ENCODE measurements at places on chromosomes 5 and 9. TPM values are rescaled to one million over a fixed set of nuclear protein-coding genes. Genes with fewer than 3 reads are reported as not detected.

- H3K4me3 ChIP-seq, result no peak overlapping the region
- H3K27me3 ChIP-seq, result no peaks in the 10 kb centered on the region
- 0 out of 2 replicates have a peak, but pooled peaks cover 2% of the 10 kb centered on the region for H3K36me3 ChIP-seq
- no peak for DNase-seq
Observed at GRCh38 chr9:120438111-120438510, 141.9 kb downstream of the CDK5RAP2 start.

DNA sequence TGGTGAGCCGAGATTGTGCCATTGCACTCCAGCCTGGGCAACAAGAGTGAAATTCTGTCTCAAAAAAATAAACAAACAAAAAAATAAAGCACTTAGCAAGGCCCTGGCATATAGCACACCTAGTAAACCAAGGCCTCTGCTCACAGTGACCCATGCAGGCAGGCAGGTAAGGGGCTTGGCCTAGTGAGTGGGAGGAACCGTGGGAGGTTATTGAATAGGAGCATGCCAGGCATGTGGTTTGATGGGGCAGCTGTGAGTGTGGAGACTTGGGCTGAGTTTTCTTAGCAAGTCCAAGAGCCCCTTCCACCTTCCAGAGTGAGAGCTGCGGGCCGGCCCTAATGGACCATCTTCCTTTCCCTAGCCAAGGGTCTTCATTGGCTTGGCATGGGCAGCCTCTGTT is 4.5 kb upstream of the NDST1 start:
- H3K27ac ChIP-seq, result no peak overlapping the region
- no peak for DNase-seq
- H3K27me3 ChIP-seq, result no peaks in the 10 kb centered on the region
- peaks cover 4% of the 10 kb centered on the region for H3K36me3 ChIP-seq
- peaks cover 45% of the 10 kb centered on the region for H3K4me1 ChIP-seq

DNA sequence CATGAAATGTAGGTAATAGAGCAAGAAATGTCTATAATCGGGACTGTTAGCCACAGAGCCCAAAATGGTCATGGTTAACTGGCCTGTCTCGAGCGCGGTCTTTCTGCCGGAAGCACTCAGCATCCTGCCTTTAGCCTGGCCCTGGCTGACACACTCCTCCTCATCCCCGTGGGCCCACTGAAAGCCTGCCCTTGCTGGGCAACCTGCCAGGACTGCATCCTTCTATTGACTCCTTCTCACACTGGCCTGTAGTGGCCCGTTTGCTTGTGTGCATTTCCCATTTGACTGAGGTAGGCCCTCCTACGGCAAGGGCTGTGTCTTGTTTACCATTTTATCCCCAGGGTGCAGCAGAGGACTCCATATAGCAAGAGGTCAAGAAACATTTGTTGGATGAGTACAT is 215.7 kb downstream of the ATPSCKMT start:
- no peaks in the 10 kb centered on the region for H3K36me3 ChIP-seq
- DNase-seq, result no peak
- no peaks in the 10 kb centered on the region for H3K4me1 ChIP-seq
- no peak overlapping the region for H3K27ac ChIP-seq

- peak; percentile 68 for DNase-seq
- no peaks in the 10 kb centered on the region for H3K27me3 ChIP-seq
Observed at GRCh38 chr9:18442629-18443491, 31.1 kb upstream of the ADAMTSL1 start.

- no peaks in the 10 kb centered on the region for H3K36me3 ChIP-seq
- H3K4me3 ChIP-seq, result no peak overlapping the region
- peaks cover 27% of the 10 kb centered on the region for H3K4me1 ChIP-seq
- no peak for DNase-seq
Observed at GRCh38 chr5:128826275-128826674, 139.0 kb upstream of the SLC27A6 start.

DNA sequence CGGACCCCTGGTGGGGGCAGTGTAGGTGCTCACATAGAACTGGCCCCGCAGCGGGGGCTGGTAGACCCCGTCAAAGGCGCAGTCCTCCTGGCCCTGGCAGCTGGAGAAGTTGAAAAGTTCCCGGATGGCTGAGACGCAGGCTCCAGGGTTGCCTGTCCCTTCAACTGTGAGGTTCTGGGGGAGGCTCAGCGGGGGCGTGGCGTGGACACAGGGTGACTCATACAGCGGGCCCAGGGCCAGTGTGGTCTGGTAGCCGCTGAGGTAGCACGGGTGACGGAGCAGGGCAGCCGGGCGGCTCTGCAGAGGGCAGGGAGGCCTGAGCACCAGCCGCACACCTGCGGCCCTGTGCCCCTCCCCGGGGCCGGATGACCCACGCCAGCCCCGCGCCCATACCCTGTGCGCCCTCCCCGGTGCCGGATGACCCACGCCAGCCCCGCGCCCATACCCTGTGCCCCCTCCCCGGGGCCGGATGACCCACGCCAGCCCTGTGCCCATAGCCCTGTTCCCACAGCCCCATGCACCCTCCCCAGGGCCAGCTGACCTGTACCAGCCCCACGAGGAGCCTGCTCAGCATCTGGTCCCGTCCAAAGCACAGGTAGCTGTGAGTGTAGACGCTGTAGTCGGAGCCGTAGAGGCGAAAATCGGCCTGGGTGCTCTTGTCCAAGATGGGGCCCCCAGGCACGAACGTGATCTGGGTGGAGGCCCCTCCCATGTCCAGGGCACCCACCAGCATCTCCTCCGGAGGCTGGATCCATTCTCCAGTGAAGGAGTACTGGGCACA is 5.0 kb downstream of the ENTPD8 start:
- no peaks in the 10 kb centered on the region for H3K27me3 ChIP-seq
- DNase-seq, result no peak
- H3K4me3 ChIP-seq, result no peak overlapping the region
- H3K27ac ChIP-seq, result no peak overlapping the region
- H3K36me3 ChIP-seq, result no peaks in the 10 kb centered on the region

GRCh38 chr9:108882052-108882888 is 20.2 kb downstream of the ACTL7A start:
- DNase-seq, result no peak
- H3K27me3 ChIP-seq, result no peaks in the 10 kb centered on the region
- H3K4me1 ChIP-seq, result no peaks in the 10 kb centered on the region
- no peak overlapping the region for H3K4me3 ChIP-seq
- H3K27ac ChIP-seq, result no peak overlapping the region
- no peaks in the 10 kb centered on the region for H3K36me3 ChIP-seq

DNA sequence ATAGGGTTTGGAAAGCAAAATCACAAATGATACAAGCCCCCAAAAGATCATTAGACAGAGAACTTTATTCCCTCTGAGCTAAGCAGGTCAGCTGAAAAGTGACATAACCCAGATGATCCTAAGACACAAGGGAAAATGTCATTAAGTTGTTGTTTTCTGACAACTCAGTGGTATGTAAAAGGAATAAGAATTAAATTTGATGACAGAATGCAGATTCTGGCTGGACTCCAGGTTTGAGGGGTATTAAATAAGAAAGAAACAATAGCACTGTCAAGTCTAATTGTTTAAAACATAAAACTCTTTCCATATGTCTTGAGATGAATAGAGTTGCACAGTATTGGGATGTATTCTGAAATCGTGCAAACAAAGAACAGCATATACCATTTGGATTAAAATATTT is 429.9 kb downstream of the CAAP1 start:
- DNase-seq, result no peak
- H3K27ac ChIP-seq, result no peak overlapping the region
- H3K4me3 ChIP-seq, result no peak overlapping the region

DNA sequence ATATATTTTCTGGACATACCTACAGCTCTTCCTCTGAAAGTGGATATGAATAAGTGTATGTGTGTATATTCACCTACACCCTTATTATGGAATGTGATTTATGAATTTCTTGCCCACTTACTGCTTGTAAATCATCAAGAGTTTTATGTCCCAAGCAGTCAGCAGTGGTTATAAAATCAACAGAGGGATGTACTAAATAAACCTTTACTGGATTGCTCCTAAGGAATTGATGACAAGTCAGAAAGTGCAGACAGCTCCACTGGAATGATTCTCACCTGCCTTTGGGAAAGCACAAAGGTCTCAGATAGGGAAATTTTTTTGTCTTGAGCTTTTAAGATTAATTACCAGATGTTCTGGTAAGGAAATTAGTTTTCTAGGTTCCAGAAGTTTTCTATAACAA is 9.3 kb downstream of the TMEM174 start:
- no peaks in the 10 kb centered on the region for H3K36me3 ChIP-seq
- no peaks in the 10 kb centered on the region for H3K27me3 ChIP-seq
- H3K27ac ChIP-seq, result no peak overlapping the region
- DNase-seq, result no peak
- no peak overlapping the region for H3K4me3 ChIP-seq

GRCh38 chr9:110110154-110110553 is 97.8 kb downstream of the C9orf152 start:
- H3K27me3 ChIP-seq, result no peaks in the 10 kb centered on the region
- H3K27ac ChIP-seq, result peak overlapping the region; percentile 85
- H3K4me3 ChIP-seq, result no peak overlapping the region
- DNase-seq, result no peak

GRCh38 chr5:7894439-7894838 is 25.5 kb downstream of the MTRR start:
- peaks cover 8% of the 10 kb centered on the region for H3K36me3 ChIP-seq
- DNase-seq, result no peak
- no peaks in the 10 kb centered on the region for H3K27me3 ChIP-seq
- no peaks in the 10 kb centered on the region for H3K4me1 ChIP-seq
- no peak overlapping the region for H3K27ac ChIP-seq

DNA sequence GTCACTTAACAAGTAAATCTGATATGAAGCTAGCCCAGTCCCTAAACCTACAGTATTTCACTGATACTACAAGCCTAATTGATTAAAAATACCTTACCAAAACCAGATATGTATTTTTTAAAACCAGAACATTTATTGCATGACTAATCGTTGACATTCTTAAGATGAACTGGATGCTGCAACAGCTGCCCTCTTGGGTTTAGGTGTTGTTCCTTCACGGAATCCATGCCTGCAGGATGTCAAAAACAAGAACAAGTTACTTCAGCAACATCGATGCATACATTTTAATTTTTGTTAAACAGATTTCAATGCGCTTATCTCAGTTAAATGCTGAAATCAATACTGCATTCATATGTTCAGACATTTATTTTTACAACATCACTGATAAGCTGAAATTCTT is 2.7 kb downstream of the RPL37 start:
- H3K4me1 ChIP-seq, result peaks cover 18% of the 10 kb centered on the region
- no peak overlapping the region for H3K27ac ChIP-seq
- no peak overlapping the region for H3K4me3 ChIP-seq

DNA sequence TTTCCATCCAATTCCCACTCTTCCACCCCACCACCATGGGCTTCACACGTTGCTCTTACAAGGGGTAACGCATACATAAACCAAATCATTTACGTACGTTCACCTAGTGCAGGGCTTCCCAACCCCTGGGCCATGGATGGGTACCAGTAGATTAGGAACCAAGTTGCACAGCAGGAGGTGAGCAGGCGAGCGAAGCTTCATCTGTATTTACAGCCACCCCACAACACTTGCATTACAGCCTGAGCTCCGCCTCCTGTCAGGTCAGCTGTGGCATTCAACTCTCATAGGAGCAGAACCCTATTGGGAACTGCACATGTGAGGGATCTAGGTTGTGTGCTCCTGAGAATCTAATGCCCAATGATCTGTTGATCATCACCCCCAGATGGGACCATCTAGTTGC is 82.3 kb downstream of the CEMIP2 start:
- peaks cover 13% of the 10 kb centered on the region for H3K4me1 ChIP-seq
- H3K27me3 ChIP-seq, result no peaks in the 10 kb centered on the region
- no peak overlapping the region for H3K4me3 ChIP-seq
- DNase-seq, result no peak

DNA sequence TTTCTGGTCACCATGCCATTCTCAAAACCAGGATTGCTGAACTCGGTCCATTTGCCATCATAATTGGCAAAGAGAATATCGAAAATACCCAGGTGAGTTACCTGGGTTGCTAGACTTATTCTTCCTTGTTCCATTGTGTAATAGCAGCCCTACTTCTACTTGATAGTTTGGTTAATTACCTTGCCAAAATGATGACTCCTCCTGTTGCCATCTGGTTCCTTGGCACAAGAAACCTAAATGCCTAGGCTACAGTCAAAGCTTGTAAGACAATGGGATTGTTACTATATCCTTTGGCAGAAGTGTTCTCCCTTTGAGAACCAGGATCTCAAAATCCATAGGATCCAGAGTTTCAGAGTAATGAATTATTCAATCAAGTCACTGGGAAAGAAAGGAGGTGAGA is 373.2 kb upstream of the ACTBL2 start:
- no peak for DNase-seq
- no peak overlapping the region for H3K27ac ChIP-seq
- no peaks in the 10 kb centered on the region for H3K4me1 ChIP-seq
- no peak overlapping the region for H3K4me3 ChIP-seq
- no peaks in the 10 kb centered on the region for H3K27me3 ChIP-seq
- no peaks in the 10 kb centered on the region for H3K36me3 ChIP-seq

- H3K27ac ChIP-seq, result no peak overlapping the region
- H3K4me3 ChIP-seq, result no peak overlapping the region
Observed at GRCh38 chr9:112841261-112841660, 49.4 kb downstream of the SLC46A2 start.

- H3K27ac ChIP-seq, result no peak overlapping the region
- no peak overlapping the region for H3K4me3 ChIP-seq
- DNase-seq, result no peak
- H3K27me3 ChIP-seq, result no peaks in the 10 kb centered on the region
- no peaks in the 10 kb centered on the region for H3K36me3 ChIP-seq
- H3K4me1 ChIP-seq, result no peaks in the 10 kb centered on the region
Observed at GRCh38 chr5:123367739-123368138, 55.5 kb downstream of the CEP120 start.

DNA sequence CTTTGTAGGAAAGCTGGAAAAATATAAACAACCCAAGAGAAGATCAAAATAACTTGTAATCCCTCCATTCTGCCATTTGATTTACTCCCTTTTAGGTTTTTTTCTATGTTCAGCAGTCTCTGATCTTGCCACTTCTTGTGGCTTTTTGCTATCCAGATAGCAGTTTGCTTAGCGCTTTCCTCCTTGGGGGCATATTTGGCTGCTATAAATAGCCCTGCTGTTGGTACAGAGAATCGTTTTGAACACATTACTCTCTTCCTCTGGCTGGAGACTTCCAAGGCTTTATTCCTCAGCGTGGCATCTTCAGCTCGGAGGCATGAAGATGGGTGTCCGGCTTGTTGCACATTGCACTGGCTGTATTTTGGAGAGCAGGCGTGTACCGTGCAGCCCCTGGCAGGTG is 38.6 kb downstream of the HMCN2 start:
- no peak overlapping the region for H3K27ac ChIP-seq
- no peaks in the 10 kb centered on the region for H3K27me3 ChIP-seq
- no peak for DNase-seq
- H3K36me3 ChIP-seq, result no peaks in the 10 kb centered on the region
- H3K4me3 ChIP-seq, result no peak overlapping the region

- H3K4me1 ChIP-seq, result 0 out of 2 replicates have a peak, but pooled peaks cover under 1% of the 10 kb centered on the region
- H3K27ac ChIP-seq, result no peak overlapping the region
- H3K4me3 ChIP-seq, result no peak overlapping the region
- no peaks in the 10 kb centered on the region for H3K36me3 ChIP-seq
Observed at GRCh38 chr9:132003319-132003704, 76.4 kb downstream of the MED27 start.

GRCh38 chr5:148620696-148621095 is 33.6 kb downstream of the HTR4 start:
- no peaks in the 10 kb centered on the region for H3K27me3 ChIP-seq
- no peak for DNase-seq
- no peak overlapping the region for H3K4me3 ChIP-seq
- H3K27ac ChIP-seq, result no peak overlapping the region

Gene GDNF
- total RNA-seq, result not detected

Gene ADAMTS19
- total RNA-seq, result 2.4 TPM

Gene ZNF169
- 3.7 TPM for total RNA-seq

Gene RECK
- 1.8 TPM for total RNA-seq

Gene MCCC2
- 124 TPM for total RNA-seq

Gene VLDLR
- 35.7 TPM for total RNA-seq
